ENCODE measurements at places on chromosomes 6 and 20.

- DNase-seq, result no peak
These were observed 359.2 kb downstream of the PREX1 start for GRCh38 chr20:48468571-48468970.

- DNase-seq, result no peak
These were observed 4.6 kb upstream of the HIVEP1 start for GRCh38 chr6:12007473-12007872.

GRCh38 chr20:47609001-47609400 lies 107.3 kb downstream of the NCOA3 start:
- DNase-seq, result peak; percentile 20

DNA sequence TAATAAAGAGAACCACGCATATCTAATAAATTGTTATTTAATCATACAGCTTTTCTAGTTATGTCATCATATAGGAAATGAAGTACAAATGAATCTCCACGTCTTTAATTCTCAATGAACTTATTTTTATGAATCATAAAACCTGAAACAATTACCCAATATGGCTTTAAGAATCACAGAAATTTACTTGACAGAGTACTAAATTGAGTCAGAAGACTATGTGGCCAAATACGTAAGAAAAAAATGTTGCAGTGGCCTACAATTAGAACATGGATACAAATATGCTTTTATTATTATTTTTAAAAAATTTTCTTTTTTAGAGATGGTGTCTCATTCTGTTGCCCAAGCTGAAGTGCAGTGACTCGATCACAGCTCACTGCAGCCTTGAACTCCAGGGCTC lies 584.7 kb upstream of the SLC35B3 start:
- no peak for DNase-seq

- DNase-seq, result peak; percentile 65
These were observed 132.7 kb upstream of the LRFN2 start for GRCh38 chr6:40719671-40720374.

DNA sequence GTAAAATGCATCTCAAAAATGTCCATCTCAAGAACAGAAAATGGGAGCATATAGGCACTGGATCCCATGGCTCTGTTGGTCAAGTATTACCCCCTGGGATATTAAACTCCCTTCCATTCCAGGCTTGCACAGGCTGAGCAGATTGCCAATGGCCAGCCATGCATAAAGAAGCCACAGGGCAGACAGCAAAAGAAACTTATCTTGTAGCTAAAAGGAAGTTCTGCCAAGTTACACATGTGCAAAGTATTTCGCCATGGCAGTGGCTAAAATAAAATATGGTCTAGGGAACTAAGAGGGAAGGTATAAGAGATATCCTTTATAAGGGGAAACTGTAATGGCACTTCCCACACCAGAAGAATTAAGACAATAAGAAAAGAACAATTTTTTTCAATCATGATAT lies 415.6 kb upstream of the BTBD3 start:
- DNase-seq, result no peak

GRCh38 chr6:37302086-37302686 lies 44.2 kb upstream of the TMEM217 start:
- DNase-seq, result no peak

GRCh38 chr20:49831770-49832631 lies 19.4 kb downstream of the SLC9A8 start:
- DNase-seq, result no peak

DNA sequence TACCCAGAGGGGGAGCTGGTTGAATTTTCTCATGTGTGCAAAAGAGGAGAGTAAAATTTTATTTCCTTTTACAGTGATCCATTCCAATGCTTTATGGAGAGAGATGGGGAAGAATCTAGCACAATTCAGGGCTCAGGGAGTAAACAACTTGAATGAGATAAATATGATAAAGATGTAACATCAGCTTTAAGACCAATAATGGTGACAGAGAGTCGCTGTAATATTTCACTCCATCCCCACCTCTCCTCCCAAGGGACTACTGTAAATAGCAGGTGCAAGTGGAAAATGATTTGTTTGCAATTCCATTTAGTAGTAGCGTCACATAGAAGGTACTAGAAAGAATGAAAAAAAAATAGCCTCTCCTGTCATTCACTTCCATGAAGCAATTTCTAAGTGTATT lies 4.8 kb downstream of the CRISP3 start:
- DNase-seq, result no peak

GRCh38 chr6:164130585-164130984 lies 716.1 kb downstream of the QKI start:
- DNase-seq, result no peak

DNA sequence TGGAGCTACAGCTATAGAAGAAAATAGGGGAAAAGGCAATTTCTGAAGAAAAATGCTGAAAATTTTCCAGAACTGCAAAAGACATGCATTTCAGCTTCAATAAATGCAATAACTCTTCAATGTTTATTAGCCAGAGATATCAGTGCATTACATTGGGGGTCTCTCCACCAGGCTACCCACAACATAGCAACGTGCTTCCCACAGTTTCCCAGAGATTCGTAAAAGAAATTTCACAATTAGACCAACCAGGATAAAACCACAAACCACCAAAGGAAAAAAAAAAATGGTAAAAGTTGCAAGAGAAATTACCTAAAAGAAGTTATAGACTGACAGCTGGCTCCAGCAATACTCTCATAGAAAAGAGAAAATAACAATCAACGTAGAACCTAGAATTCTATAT lies 16.0 kb downstream of the LY86 start:
- DNase-seq, result no peak

DNA sequence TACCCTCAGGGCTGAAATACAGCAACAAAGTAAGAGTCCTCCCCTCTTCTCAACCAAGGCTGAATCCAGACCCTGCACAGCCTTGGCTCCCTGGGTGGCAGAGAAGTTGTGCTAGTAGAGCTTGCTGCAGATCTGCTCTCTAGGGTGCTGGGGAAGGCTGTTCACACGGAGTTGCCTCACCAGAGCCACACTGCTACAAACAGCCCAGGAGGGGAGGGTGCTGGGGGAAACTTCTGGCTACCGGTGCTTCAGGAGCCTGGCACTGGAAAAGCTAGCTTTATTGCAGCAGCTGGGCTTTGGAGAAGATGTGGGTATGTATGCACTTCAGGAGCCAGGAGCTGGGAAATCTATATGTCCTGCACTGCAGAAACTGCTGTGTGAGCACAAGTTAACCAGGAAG lies 37.6 kb upstream of the SUPT3H start:
- no peak for DNase-seq

GRCh38 chr6:113353392-113353791 lies 503.8 kb upstream of the MARCKS start:
- peak; percentile 61 for DNase-seq

GRCh38 chr20:36541768-36542488 lies 609 bp downstream of the MYL9 start:
- DNase-seq, result peak; percentile 54

- peak; percentile 80 for DNase-seq
These were observed 77.0 kb downstream of the MRPL14 start for GRCh38 chr6:44049989-44050871.

DNA sequence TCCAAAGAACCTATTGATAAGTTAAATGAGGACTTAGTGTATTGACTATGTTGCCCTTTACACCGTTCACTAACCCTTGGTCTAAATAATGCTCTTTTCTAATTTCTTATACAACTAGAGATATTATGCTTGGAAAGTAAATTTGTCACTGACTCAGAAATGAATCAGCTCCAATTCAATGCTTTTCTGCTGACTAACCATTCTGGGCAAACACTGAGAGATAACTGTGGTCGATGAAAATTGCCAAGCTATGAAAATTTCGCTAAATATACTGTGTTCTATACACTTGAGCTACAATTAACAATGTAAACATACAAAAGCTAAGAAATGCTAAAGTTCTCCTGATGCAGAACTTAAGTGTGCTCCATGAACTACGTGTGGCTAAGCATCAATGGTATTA lies 23.1 kb upstream of the FBXO9 start:
- peak; percentile 97 for DNase-seq

Data from fibroblast of skin of right quadriceps (primary cell).